ENCODE measurements at places on chromosomes 4 and X. TPM values are rescaled to one million over a fixed set of nuclear protein-coding genes. Genes with fewer than 3 reads are reported as not detected.

DNA sequence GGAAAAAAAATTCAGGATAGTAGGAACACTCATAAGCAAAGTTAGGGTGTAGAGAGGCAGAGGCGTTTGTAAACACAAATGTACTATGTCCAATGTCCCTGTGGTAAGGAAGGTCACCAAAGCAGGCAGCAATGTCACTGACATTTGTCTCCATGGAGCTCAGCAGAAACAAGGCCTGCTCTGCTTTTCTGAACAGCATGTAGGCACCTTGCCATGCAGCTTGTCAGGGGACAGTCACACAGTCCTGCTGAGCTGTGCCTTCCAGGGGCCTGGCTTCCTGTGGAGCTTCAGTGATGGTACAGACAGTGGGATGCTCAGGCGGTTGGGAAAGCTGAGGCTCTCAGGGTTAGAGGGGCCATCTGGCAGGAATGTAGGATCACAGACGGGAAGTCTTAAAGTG lies 74.5 kb upstream of the HS3ST1 start:
- no peak for DNase-seq

DNA sequence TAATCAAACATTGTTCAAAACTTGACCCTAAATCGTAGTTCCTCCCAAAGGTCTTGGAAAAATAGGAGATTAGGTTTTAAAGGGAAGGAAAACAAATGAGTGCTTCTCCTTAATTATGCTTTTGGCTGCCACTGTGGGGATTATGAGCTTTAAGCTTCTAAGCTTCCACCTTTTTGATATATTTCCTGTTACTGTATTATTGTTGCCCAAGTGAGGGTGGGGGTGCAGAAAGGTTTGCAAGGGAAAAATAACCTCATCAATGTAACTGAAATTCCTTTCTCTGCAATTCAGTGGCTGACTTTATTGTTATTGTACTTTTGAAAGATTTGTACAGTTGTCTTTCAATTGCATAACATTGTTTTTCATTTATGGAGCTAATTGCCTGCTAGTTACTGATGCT lies 285.1 kb downstream of the FRMPD4 start:
- no peak for DNase-seq

DNA sequence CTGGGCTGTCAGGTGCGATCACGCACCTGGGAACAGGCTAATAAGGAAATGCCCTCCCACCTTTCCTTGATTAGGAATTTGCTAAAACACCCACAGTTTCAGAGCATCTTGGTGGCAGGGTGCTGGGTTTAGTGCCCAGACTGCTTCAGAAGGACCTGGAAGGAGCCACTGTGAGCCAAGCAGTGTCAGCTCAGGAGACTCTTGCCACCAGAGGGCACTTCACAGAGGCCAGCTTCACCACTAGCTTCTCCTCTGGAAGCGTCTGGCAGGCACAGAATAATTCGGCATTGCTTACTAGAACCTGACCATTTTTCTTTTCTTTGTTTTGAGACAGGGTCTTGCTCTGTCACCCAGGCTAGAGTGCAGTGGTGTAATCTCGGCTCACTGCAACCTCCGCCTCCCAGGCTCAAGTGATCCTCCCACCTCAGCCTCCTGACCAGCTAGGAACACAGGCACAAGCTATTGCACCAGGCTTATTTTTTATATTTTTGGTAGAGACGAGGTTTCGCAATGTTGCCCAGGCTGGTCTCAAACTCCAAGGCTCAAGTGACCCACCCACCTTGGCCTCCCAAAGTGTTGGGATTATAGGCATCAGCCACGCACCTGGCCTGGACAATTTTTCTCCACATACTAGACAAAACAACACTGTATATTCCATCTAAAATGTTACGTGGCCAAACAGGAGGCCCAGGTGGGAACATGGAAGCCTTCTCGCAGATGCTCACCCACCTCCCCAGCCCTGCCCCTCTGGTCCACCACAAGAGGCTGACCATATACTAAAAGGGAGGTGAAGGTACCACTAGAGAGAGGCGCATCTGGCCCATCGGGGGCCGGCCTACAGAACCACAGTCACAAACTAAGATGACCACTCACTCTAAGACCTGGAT lies 14.1 kb downstream of the NOP14 start:
- DNase-seq: peak; percentile 62

- DNase-seq: no peak
These were observed 22.2 kb downstream of the RBPJ start for GRCh38 chr4:26343038-26343398.

- DNase-seq: no peak
These were observed 43.0 kb downstream of the AMELX start for GRCh38 chrX:11336201-11336600.

GRCh38 chr4:20331642-20332041 lies 79.9 kb downstream of the SLIT2 start:
- no peak for DNase-seq

GRCh38 chr4:109614466-109614865 lies 54.4 kb downstream of the MCUB start:
- peak; percentile 81 for DNase-seq

GRCh38 chr4:8533274-8533865 lies 46.8 kb upstream of the GPR78 start:
- no peak for DNase-seq

DNA sequence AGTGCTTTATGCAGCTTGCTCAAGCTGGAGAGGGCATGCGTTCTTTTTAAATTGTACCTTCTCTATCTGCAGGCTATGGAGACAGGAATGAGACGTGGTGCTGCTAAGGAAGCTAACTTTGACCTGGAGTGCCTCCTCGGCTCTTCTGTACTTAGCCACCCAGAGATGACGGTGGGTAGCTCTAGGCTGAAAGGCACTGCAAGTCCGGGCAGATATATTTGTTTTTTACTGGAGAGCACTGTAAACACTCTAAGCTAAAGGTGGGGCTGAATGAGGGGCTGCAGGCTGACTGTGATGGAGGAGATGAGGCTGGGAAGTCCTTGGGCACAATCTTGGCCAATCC lies 12.1 kb downstream of the ELF4 start:
- DNase-seq: no peak

DNA sequence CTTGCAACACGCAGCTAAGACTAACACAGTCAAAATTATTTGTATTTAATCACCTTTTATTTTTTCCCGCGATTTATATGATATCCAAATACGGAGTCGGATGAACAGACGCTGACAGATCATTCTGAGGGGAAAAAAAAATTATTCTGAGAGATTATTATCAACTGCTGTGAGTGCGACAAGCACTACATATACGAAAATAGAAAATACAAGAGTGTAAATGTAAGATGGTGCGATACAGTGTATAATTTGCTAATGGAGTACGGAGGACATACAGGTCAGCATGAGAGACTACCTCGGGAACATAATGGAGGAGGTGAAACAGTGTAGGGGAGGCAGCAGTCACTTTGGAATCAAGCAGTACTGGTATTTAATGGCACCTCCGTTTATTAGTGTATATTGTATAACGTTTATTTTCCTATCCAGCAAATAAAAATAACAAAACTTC lies 2.8 kb upstream of the LIN54 start:
- peak; percentile 46 for DNase-seq

DNA sequence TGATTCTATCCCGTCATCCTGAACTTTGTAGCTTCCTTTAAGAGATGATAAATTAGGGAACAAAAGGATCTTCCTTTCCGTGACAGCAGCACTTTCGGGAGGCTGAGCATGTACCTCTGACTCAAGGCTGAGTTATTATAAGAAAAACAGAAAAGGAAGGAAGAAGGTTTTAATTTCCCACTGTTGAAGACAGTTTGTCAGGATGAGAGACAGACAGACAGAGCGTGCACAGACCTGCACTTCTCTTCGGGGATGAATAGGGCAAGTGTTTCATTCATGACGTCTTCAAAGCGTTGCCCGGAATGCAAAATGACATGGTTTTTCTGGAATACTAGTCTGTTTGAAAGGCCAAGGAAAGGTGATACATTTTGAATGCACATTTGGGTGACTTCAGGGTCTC lies 405.3 kb upstream of the FAT1 start:
- no peak for DNase-seq

DNA sequence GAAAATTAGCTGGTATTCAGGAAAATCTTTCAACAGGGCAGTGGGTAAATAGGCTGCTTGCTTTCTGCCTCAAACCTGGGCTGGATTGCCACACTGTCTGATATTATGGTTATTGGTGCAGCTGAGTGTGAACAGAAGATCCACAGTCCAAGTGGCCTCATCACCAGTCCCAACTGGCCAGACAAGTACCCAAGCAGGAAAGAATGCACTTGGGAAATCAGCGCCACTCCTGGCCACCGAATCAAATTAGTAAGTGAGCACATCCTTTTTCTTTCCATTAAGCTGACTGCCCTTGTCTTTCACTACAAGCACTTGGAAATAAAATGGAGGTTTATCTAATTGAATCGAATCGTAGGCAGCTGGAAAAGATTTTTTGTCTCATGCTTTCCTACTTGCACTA lies 204.7 kb downstream of the TLL1 start:
- no peak for DNase-seq

- DNase-seq: peak; percentile 81
These were observed 25.1 kb downstream of the SETD7 start for GRCh38 chr4:139530833-139531427.

DNA sequence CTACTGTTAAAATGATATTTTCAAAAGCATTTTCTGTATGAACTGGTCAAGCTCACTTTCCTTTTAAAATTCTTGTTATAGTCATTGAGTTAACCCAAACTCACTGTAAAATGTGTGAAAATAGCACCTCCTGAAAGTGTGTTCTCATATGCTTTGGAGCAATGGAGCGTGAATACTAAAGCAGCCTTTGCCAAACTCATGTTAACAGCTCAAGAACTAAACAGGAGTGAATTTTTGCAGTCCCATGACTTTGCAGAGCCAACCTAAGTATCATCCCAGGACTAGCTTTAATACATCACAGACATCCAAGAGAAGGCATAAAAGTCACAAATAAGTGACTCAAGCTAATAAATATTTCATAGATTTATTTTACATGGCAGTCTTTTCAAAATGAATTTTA lies 2.3 kb downstream of the AMMECR1 start:
- no peak for DNase-seq

The RAI2 gene
- total RNA-seq: not detected

The XPNPEP2 gene
- not detected for total RNA-seq

The RHOXF1 gene
- total RNA-seq: not detected

The GPR173 gene
- total RNA-seq: 0.36 TPM

The CXCL6 gene
- not detected for total RNA-seq

The UGT8 gene
- not detected for total RNA-seq

The ADGRL3 gene
- not detected for total RNA-seq

The TMEM144 gene
- total RNA-seq: not detected

The CLDN2 gene
- not detected for total RNA-seq

The UGT2B15 gene
- total RNA-seq: not detected

The SLC16A2 gene
- not detected for total RNA-seq

Data from Karpas-422 (cell line).